Ureter (tissue), 1 donor: ENCODE measurements at places on chromosomes 4 and X. TPM values are rescaled to one million over a fixed set of nuclear protein-coding genes. Genes with fewer than 3 reads are reported as not detected.

IL3RA gene
- 7.4 TPM for total RNA-seq

DNA sequence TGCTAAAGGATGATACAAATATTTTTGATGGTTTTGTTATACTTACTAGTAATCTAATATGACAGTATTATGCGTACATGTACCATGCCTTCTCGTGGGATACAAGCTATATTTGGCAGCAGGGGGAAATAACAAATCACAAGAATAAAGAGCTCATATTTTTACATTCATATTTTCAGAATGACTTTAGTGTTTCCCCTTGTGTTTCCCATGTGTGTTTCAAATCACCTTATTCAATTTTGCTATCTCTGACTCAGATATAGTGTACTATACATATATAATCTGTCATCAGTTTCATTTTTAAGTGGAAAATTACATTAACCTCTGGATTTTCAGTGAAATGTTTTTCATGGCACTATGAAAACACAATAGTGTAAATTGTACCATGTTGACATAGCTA is 146.8 kb downstream of the RPA4 start:
- no peak for DNase-seq

HPSE gene
- 1.1 TPM for total RNA-seq

CSAG2 gene
- not detected for total RNA-seq

PRSS12 gene
- total RNA-seq = 2.4 TPM

GRCh38 chr4:176191974-176192373 is 3.4 kb downstream of the SPATA4 start:
- no peak for DNase-seq

GRCh38 chrX:38375891-38376290 is 23.5 kb downstream of the OTC start:
- no peak for DNase-seq

N4BP2 gene
- 14.0 TPM for total RNA-seq

- DNase-seq = no peak
These were observed 14.5 kb downstream of the CMC4 start for GRCh38 chrX:155056471-155056870.

FAM47E gene
- 9.6 TPM for total RNA-seq

USP17L5 gene
- not detected for total RNA-seq

HSD17B11 gene
- 27.0 TPM for total RNA-seq

- DNase-seq = no peak
These were observed 23.4 kb upstream of the MAMLD1 start for GRCh38 chrX:150339736-150340135.
